ENCODE measurements at places on chromosomes 5 and 9. TPM values are rescaled to one million over a fixed set of nuclear protein-coding genes. Genes with fewer than 3 reads are reported as not detected.

GRCh38 chr9:4741365-4742089 is 525 bp upstream of the AK3 start:
- DNase-seq: peak; percentile 65

ISL1 gene
- polyA plus RNA-seq: not detected

DNA sequence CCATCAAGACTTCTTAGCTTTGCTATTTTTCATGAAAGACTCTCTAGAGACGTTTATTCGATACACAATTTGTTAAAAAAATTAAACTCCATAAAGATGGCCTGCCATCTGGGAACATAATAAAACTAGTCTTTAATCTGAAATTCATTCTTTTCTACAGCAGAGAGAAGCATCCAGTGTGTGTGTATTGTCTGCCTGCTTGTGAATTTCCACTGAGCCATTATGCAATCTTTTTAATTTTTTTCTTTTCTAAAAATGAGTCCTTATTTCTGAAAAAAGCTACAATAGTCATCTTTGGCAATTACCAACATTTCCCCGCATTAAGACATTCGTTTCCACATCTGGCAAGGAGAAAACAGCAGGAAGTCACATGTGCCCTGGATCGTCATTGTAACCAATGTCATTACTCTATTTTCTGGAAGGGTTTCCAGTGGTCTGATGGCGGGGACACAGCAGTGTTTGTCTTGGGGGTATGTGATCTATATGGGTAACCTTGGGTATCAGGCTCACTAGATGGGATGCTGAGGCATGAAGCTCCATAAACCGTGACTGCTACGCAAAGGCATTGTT is 263.1 kb downstream of the MSX2 start:
- no peak for DNase-seq

DNA sequence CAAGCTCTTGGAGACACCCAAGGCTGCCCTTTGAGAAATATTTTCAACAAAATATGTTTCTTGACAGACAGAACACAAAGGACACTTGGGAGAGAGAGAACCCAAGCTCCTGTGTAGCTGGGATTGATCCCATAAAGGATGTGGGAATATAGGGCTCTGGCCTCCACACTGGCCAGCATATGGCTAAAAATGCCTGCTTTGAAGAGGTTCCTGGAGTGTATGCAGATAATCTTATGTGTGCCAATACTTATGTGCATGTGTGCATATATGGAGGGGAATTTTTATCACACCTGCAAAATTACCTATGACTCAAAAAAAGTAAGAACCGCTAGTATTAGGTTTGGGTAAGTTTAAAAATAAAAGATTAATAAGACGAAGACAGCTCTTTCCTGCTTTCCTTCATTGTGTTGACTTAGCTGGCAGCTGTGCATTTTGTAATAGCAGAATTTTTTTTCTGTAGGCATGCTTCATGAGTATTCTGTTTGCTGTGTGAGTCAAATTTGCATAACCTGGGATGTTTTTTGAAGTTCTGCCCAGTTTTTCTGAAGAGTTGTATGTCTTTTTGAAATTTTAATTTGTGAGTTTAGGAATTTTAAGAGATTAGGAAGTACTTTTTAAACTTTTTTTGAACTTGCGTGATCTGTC is 42.6 kb downstream of the HACD4 start:
- no peak for DNase-seq

NUDT12 gene
- polyA plus RNA-seq: 9.6 TPM

DNA sequence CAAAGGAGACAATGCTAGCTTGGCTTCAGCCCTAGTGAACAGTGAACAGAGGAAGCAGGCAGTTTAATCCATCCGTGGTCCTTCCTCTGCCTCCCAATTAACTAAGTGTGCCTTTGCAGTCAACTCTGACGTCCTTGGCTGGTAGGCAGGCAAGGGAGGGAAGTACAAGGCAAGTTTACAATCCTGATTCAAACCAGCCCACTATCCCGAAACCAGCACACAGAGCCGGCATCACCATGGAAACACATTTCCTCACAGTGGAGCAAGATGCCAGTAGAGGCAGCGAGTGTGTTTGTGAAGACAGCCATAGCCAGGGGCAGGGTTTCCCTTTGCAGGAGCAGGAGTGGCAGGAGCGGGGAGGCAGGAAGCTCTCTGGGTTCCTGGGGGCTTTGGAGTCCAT is 73.9 kb downstream of the GOLPH3 start:
- DNase-seq: no peak

PCDHB9 gene
- 0.35 TPM for polyA plus RNA-seq

Data from heart left ventricle (tissue), 16 donors.